IMR-90 (cell line): ENCODE measurements at places on chromosomes 3 and 15. TPM values are rescaled to one million over a fixed set of nuclear protein-coding genes. Genes with fewer than 3 reads are reported as not detected.

The KLHL25 gene
- total RNA-seq: 2.7 and 2.8 TPM in 2 replicates

GRCh38 chr3:30511524-30512251 lies 94.7 kb upstream of the TGFBR2 start:
- peak; percentile 98 for DNase-seq

DNA sequence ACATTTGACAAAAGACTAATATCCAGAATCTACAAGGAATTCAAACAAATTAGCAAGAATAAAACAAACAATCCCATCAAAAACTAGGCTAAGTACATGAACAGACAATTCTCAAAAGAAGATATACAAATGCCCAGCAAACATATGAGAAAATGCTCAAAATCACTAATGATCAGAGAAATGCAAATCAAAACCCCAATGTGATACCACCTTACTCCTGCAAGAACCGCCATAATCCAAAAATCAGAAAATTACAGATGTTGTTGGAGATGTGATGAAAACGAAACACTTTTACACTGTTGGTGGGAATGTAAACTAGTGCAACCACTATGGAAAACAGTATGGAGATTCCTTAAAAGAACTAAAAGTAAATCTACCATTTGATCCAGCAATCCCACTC lies 79.4 kb downstream of the SNTN start:
- DNase-seq: no peak

The TUBGCP4 gene
- total RNA-seq: 11.9 and 12.7 TPM in 2 replicates

- no peak for DNase-seq
Measured at GRCh38 chr3:9765865-9766264, 3.9 kb downstream of the CAMK1 start.

GRCh38 chr15:45863881-45864580 lies 229.2 kb downstream of the SQOR start:
- DNase-seq: no peak

- DNase-seq: no peak
Measured at GRCh38 chr15:99630607-99631131, 64.9 kb downstream of the MEF2A start.

DNA sequence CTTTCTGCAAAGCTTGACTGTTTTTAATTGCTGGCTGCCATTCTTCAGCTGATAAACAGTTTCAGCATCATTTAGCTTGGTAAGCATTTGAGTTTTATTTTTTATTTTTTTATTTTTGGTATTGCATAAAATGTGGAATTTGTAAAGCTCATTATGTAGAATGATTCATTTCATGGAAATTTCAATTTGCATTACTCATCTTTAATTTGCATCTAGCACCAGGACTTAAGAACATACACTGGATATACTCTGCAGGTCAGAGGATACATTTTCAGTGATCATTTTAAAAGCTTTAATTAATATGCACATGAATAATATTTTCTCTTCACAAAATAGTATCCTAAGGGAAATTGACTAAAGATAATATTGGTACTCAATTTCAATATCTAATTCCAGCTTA lies 732.4 kb upstream of the BCHE start:
- DNase-seq: no peak

The FBLN2 gene
- 10.8 and 11.8 TPM in 2 replicates for total RNA-seq

DNA sequence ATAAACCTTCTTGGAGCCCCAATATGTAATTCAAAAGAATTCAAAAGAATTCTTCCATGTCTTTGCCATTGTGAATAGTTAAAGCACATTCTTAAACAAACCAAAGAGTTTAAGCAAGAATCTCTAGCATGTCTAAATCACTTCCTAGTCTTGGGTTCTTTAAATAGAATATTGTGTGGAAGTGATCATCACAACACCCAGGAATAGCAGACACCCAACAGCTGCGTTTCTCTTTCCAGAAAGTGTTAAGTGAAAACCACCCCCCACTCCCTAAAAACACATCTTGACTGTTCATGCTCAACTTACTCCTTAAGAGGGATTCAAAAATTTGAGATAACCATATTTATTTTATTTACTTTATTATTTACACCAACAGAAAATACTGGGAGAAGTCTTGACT lies 24.1 kb upstream of the CAPN7 start:
- DNase-seq: no peak

DNA sequence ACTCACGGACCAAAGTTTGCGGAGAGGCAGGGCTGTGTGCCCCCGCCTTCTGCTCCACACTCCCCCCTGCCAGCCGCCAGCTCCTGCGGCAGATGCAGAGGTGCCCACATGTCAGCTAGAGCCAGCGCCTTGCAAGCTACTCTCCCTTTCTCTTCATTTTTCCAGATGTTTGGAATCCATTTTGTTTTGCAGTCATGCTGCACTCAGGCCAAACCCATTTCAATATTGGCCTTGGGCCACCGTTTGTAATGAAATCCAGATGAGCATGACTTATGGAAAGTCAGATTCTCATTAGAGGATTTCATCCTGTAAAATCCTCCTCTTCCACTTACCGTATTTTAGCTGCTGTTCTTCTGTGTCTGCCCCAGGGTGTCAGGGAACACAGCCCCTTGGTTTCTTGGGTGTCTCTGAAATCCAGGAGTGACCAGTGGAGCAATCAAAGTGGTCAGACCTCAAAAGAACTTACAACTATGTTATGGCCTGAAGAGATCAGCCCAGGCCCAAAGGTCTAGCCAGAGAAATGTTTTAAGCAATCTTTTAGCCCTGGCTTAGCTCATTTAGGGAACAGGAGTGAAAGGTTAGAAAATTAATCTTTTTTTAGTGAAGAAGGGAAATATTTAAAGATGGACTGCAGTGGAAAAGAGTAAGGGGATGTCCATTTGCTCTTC lies 65.8 kb downstream of the AAGAB start:
- DNase-seq: peak; percentile 90

DNA sequence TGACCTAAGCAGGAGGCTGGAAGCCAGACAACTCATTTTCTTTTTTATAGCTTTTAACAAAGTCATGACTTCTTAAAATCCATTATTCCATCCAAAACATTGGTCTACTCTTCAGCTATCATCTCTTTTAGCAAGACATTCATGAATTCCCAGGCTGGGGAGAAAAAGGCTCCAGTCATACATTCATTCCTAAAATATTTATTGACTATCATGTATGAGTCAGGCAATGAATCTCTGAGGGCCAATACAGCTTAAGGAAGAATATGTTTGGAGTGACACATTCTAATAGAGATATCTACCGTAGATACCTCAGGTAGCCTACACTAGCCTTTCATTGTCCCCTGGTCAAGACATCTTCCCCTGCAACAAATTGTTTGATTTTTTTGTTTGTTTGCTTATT lies 196.4 kb upstream of the NANOGP8 start:
- peak; percentile 70 for DNase-seq

- no peak for DNase-seq
Measured at GRCh38 chr15:50767332-50767861, 1.9 kb upstream of the SPPL2A start.

The OCA2 gene
- under 0.01 TPM in 1 of 2 replicates, not detected in the other for total RNA-seq

GRCh38 chr3:193960487-193961274 lies 175.3 kb upstream of the HES1 start:
- DNase-seq: no peak

The IQCF5 gene
- total RNA-seq: not detected in 2 replicates

GRCh38 chr3:125512135-125512920 lies 7.7 kb downstream of the SNX4 start:
- peak; percentile 57 for DNase-seq

DNA sequence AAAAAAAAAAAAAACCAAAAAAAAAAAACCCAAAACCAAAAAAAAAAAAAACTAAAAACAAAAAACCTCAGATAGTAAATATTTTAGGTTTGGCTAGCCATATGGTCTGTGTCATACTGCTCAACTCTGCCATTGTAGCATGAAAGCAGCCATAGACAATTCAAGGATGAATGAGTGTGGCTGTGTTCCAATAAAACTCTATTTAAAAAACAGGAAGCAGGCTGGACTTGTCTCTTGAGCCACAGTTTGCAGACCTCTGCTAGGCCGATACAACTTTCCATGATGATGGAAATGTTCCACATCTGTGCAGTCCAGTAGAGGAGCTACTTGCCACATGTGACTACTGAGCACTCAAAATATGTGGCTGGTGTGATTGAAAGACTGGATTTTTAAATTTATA lies 11.1 kb downstream of the EFCAB12 start:
- DNase-seq: peak; percentile 74

- peak; percentile 77 for DNase-seq
Measured at GRCh38 chr15:41621200-41622193, 38.7 kb upstream of the MGA start.

DNA sequence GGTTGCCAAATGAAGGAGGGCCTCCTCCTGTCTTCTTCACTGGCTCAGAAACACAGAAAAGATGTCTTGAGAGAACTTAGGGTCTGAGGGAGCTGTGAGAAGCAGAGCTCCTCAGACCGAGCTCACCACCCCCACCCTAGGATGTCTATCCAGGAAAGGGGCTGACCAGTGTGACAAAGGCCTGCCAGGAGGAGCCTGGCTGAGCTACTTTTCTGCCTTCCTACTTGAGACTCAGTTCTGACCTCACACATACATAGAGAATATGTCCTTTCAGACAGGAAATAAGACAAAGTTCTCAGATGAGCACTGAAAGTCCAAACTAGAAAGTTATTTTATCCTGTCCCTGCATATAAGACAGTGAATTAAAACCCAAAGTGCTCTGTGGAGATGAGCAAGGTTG lies 54.5 kb downstream of the KIF9 start:
- DNase-seq: no peak

DNA sequence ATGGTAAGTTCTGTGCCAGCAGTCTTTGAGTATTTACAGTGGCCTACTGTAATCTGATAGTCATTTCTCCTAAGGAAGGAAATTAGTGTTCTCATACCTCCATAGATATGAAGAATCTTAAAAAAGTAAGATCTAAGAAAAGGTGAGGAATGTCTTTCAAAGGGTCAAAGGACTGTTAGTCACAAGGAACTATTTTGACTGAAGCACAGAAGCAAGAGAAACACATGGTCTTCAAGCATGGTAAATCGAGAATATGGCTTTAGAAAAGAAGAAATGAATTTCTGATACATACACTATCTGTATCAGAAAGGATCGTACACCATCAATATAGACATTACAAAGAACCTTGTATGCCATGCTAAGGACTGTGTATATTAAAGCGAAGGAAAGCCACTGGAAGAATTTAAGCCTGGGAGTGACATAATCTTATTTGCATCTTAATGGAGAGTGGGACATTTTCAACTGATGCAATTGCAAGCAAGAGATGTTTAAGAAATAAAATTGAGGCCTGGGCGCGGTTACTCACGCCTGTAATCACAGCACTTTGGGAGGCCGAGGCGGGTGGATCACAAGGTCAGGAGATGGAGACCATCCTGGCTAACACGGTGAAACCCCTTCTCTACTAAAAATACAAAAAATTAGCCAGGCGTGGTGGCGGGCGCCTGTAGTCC lies 5.5 kb upstream of the ACAP2 start:
- no peak for DNase-seq

The FES gene
- 9.7 and 11.7 TPM in 2 replicates for total RNA-seq

GRCh38 chr15:94098921-94099573 lies 132.3 kb upstream of the MCTP2 start:
- no peak for DNase-seq

- DNase-seq: no peak
Measured at GRCh38 chr3:133709139-133709750, 36.9 kb upstream of the TF start.

The WDR49 gene
- total RNA-seq: not detected in 2 replicates

The WDR76 gene
- total RNA-seq: 25.8 and 28.9 TPM in 2 replicates
